ENCODE measurements at places on chromosomes 2 and 18.

DNA sequence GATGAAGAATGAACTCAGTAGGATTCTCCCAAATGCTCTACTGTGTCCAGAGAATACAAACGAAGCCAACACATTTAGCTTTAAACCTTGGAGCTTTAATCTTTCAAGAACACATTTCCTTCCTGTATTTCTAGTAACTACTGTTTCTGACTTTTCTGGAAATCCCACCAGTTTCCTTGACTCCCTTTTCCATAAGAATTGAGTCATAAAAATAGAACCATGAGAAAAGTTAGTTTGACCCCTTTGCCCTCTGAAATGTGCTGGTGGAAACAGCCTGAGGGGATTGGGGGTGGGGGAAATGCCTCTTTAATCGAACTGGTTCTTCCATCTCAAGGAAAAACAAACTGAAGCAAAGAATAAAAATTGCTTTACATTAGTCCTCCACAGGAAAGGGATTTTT, 123.9 kb downstream of the TMEM17 start:
- DNase-seq: no peak

DNA sequence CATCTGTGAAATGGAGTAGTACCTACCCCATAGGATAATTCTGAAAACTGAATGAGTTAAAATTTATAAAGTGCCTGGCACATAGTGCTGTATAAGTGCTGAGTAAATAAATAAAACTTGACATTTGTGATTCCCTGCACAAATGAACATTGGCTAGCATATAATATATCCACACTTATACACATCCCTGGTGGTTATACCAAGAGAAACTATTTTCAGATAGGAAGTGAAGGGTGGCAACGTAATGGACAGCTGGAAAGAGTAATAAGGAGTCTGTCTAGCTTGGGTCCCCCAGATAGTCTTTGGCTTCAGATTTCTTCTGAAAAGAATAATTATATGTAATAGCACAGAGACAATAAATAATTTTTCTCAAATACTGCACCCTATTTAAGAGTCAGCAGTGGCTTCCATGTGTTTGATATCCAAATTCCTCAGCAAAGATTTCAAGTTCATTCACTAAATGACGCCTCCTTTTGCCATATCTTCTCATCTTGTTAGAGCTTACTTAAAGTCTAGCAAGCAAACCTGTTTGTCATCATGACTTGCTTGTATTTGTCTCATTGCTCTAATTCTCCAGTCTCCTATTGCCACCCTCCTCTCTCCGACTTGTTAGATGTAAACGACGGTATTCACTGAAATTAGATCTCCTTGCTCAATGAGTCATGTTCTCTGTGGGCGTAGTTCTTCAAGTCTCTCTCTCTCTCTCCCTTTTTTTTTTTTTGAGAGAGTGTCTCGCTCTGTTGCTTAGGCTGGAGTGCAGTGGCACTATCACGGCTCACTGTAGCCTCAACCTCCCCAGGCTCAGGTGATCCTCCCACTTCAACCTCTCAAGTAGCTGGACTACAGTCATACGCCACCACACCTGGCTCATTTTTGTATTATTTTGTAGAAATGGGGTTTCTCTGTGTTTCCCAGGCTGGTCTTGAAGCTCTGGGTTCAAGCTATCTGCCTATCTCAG, 8.7 kb upstream of the ADGRF3 start:
- no peak for DNase-seq

DNA sequence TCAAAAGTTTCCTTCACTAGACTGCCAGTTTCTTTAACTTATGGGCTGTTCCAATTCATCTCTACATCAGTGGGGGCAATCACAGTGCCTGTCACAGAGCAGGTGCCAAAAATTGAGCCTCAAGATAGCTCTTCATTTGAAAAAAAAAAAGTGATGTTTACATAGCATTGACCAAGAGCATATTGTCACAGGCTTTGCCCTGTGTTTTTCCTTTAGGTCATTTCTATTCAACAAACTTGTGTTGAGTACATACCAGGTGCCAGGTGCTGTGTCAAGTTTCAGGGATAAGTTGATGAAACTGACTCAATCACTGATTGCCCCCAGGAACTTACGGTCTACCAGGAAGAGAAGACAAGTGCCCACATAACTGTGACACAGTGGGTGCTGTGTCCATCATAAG, 22.2 kb upstream of the NT5C1B start:
- no peak for DNase-seq

DNA sequence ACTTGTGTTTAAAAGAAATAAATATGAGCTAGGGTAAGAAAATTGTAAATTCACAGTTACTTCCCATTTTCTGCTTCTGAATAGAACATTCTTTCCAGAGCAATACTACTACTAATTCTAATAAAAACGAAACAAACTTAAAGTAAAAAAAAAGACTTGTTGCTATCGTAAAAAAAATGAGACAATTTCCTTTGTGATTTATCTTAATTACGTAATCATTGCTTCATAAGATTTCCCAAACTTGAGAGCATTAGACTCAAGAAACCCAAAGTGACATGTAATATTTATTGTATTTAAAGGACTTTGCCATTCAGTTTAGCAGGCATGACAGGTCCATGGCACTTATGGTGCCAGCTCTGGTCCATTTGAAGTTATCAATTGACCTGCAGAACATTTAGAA, 153.8 kb downstream of the AQP4 start:
- no peak for DNase-seq

DNA sequence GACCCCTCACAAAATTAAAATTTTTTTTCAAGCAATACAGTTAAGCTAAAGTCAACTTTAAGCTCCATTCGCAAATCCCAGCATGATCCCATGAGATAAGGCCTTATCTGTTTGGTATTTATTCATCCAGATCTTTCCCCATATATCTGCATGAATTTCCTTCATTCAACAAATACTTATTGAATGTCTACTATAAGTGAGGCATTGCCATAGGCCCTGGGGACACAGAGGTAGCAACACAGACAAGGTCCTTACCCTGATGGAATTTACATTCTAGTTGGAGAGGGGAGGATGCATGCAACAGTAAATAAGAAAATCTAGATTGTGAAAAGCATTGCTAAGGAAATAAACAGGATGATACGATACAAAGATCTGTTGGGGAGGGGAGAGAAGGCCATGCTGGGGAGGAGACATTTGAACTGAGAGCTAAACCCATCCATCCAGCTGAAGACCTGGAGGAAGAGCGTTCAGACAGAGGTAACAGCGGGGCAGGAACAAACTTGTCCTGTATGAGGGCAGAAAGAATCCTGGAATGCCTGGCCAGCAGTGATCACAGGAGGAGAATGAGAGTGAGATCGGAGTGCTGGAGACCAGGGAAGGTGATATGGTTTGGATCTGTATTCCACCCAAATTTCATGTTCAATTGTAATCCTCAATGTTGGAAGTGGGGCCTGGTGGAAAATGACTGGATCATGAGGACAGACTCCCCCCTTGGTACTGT, 71.6 kb downstream of the SDC1 start:
- no peak for DNase-seq

GRCh38 chr2:238870261-238870660, 22.4 kb downstream of the TWIST2 start:
- no peak for DNase-seq

DNA sequence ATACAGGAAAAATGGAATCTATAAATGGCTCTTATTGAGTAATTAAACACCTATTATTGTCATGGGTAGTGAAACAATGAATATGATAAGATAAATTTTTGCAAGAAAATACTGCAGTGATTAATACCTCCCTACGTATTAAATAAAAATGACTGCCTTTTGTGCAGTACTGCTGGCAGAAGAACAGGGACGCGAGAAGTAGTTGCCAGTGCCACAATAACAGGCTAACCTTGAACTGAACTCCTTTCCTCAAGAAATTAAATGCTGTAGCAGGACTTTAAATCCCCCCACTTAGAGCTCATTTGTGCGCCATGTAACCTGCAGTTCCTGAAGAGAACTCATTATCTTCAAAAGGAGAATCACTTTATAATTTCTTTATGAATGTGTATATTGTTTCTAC, 24.6 kb downstream of the FIGN start:
- no peak for DNase-seq

- no peak for DNase-seq
Observed at GRCh38 chr2:237345891-237346640, 67.9 kb downstream of the COL6A3 start.

DNA sequence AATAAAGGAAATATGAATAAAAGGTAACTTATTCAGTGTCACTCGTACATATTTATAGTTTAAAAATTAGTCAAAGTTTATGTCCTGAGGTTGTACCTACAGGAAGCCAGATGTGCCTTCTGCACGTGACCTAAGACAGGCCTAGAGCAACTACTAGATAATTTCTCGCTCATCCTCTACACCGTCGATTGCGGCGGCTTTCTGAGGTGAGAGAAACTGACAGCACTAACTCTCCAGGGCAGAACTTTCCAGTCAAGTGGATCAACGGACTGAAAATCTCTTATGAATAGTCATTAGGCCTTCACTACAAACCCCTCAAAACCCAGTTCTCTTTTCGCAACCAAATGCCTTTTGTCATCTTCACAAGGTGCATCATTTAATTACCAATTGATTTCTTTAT, 54.2 kb downstream of the ZEB2 start:
- no peak for DNase-seq

DNA sequence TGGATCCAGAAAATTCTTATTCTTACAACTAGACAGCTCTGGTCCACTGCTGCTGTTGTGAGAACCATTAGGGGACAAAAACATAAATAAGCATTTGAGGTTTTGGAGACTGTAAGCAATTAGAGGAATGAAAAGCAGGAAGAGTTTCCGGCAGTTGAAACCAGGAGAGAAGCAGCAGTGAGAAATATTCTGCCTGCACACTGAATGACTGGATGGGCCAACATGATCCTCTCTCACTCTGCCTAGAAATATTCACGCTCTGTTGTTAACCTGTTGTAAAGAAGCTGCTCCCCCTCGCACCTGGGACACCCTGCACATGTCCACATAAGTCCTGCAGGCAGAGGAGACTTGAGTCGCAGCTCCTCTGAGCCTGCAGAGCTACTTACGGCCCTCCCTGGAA, 60.4 kb upstream of the RNF152 start:
- DNase-seq: no peak
